ENCODE measurements at places on chromosomes 3 and 15. TPM values are rescaled to one million over a fixed set of nuclear protein-coding genes. Genes with fewer than 3 reads are reported as not detected.

ALPK3 gene
- 0.12 TPM for total RNA-seq

DNA sequence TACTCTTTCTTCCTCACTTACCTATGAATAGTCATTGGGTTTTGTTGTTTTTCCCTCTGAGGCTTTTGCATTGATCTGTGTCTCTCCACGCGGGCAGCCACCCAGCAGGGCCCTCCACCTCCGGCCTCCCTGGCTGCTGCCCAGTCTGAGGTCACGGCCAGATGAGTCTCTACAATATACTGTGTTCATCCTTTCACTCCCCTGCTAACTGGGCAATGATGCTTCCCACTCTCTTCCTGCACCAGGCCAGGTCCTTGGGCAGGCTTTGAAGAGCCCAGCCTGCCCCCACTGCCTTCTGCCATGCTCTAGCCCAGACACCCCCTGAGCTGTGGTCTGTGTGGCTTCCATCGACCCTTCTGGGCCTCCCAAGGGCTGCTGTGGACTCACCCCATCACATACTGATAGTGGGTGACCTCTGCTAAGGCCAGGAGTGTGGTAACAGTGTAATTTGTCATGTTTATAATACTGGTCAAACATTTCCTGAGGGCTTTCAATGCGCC is 18.0 kb downstream of the PDIA5 start:
- no peaks in the 10 kb centered on the region for H3K27me3 ChIP-seq
- H3K27ac ChIP-seq, result no peak overlapping the region
- no peak for DNase-seq
- H3K4me1 ChIP-seq, result peaks cover 11% of the 10 kb centered on the region
- H3K4me3 ChIP-seq, result no peak overlapping the region
- no peaks in the 10 kb centered on the region for H3K36me3 ChIP-seq

GRCh38 chr15:47266566-47266965 is 450.7 kb upstream of the SEMA6D start:
- H3K27ac ChIP-seq, result no peak overlapping the region
- DNase-seq, result no peak
- no peaks in the 10 kb centered on the region for H3K4me1 ChIP-seq
- H3K4me3 ChIP-seq, result no peak overlapping the region
- H3K36me3 ChIP-seq, result no peaks in the 10 kb centered on the region

GRCh38 chr3:195007766-195008165 is 263.2 kb downstream of the XXYLT1 start:
- no peak overlapping the region for H3K27ac ChIP-seq
- H3K27me3 ChIP-seq, result peaks cover 4% of the 10 kb centered on the region
- no peak for DNase-seq
- H3K4me3 ChIP-seq, result no peak overlapping the region
